ENCODE measurements at places on chromosomes 12 and 14. TPM values are rescaled to one million over a fixed set of nuclear protein-coding genes. Genes with fewer than 3 reads are reported as not detected.

DNA sequence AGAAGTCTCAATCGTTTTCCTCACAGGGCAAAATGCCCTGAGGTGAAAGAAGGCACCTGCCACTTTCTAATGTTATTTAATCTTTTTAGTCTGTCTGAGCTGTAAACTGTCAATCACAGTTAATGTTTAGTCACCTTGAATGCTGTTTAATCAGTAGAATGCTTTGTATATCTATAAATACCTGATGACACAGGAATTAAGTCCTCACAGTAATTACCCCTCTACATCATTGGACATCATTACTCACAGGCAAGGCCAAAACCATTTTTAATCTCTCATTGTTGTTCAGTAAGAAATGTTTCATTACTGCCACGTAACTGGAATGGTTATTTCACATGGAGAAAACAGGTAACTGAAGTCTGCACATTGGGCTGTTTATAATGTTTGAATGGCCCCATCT, 178.8 kb downstream of the EXOC5 start:
- no peak for DNase-seq

DNA sequence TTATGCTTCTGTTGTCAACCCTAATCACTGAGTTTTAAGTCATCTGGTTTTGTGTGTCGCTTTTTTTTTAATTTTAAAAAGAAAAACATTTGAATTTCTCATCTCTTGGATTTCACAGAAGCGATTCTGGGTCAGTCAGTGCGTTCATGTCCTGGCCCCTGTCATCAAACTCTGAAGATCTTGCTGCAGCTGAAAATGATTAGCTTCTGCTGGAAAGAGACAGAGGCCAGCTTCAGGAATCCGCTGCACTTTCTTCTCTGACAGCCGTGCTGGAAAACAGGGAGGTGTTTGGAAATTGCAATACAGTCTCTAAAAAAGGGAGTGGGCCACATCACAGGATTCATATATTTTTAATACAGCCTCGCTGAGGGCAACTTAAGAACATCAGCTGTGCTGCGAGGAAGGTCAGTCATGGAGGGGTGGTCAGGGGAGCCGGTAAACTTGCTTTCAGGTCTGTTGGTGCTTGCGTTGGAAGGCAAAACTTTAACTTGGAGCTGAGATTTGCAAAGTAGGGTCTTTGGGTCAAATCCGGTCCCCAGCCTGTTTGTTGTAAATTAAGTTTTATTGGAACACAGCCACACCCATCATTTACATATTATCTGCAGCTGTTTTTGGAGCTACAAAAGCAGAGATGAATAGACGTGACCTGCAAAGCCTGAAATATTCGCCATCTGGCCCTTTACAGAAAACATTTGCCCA, 190.8 kb downstream of the AACS start:
- DNase-seq = no peak

- DNase-seq = no peak
Measured at GRCh38 chr12:49553512-49554088, 14.3 kb downstream of the MCRS1 start.

DNA sequence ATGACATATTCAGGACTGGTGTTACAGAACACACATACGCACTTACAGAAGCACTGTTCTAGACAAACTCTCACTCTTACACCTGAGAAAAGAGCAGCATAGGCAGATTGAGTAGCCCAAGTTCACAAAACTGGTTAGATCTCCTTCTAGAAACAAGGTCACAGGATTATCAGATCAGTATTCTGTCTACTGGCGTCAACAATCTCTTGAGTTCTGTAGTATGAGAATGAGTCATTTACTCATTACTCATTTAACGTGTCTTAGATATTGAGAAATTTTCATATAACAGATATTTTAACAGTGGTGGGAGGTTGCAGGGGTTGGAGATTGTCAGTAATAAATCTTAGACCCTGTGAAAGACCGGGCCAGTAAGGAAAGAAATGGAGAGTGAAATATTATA, 2.8 kb upstream of the TSPAN8 start:
- DNase-seq = no peak

DNA sequence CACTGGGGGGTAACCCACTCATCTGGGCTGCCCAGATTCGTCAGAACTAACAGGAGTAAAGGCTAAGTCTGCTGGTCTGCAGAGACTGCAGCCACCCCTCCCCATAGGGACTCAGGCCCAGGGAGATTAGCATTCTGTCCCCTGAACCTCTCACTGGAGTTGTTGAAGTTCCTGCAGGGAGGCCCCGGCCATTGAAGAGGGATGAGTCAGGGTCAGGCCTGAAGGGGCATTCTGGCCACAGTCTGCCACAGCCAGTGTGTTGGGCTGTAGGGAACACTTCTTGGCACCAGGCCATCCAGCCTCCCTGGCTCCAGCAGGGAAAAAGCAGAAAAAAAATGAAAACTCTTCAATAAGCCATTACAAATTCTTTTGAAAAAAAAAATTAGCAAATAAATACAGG, 35.3 kb downstream of the KLRK1 start:
- DNase-seq = no peak

- no peak for DNase-seq
Measured at GRCh38 chr14:43877351-43877960, 629.6 kb downstream of the FSCB start.

GRCh38 chr14:38389681-38390080, 133.8 kb upstream of the CLEC14A start:
- DNase-seq = no peak

- DNase-seq = no peak
Measured at GRCh38 chr12:92288561-92288960, 142.9 kb upstream of the BTG1 start.

GRCh38 chr12:132520421-132521199, 30.7 kb downstream of the FBRSL1 start:
- no peak for DNase-seq

DNA sequence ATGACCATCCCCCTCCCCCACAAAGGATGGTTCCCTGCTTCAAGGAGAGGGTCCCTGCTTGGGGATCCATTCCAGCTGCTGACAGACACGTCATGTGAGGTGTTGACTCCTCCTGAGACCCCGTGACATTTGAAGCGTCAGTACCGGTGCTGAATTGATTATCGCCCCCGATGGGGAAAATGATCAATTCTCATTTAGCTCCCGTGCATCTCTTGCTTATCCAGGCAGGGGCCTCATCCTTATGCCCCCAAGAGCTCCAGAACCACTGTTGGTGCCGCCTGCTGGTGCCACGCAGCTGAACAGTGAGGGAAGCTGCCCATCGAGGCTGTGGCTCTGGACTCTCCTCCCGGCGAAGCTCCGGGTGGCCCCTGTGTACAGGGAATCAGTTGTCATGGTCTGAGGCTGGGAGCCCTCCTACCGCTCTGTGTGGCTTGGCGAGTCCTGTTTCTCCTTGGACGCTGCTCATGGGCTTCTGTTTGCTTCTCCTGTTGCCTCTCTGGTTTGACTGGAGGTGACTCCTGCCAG, 4.6 kb downstream of the KIF26A start:
- peak; percentile 15 for DNase-seq

Gene ACSM4
- not detected for total RNA-seq

Gene RNASE7
- total RNA-seq = not detected

Gene CLEC4C
- not detected for total RNA-seq

Gene ASCL1
- total RNA-seq = not detected
